Fibroblast of skin of back (primary cell): ENCODE measurements at places on chromosomes 7 and 10.

DNA sequence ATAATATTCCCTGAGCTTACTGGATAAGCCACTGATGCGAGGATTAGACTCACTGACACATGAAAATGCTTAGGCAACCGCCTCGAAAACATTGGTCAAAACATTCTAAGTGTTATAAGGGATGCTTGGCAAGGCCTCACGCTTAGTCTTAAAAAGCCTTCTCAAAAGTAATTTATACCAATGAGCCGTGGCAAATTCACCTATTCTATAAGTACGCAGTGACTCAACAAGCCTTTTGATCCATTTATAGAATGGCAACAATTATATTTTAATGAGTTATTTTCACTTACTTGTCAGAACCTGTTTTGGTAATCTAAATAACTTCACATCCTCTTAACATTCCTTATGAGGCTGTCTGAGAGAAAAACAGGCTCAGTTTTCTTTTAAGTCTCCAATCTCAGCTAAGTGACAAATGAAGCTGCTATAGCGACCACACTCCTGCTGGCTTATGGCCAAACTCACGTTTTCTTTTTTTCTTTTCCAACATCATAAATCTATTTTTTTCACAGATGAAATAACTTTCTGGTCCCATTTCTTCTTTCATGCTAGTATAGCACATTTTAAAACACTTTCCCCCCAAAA is 121.2 kb upstream of the AFAP1L2 start:
- no peak for DNase-seq

GRCh38 chr10:79229071-79229541 is 118.2 kb upstream of the PPIF start:
- no peak for DNase-seq

- no peak for DNase-seq
Observed at GRCh38 chr10:4359003-4359402, 467.0 kb upstream of the AKR1E2 start.

- peak; percentile 19 for DNase-seq
Observed at GRCh38 chr10:65861249-65861648, 1064.6 kb upstream of the LRRTM3 start.

GRCh38 chr10:28363376-28363775 is 60.5 kb upstream of the MPP7 start:
- no peak for DNase-seq

DNA sequence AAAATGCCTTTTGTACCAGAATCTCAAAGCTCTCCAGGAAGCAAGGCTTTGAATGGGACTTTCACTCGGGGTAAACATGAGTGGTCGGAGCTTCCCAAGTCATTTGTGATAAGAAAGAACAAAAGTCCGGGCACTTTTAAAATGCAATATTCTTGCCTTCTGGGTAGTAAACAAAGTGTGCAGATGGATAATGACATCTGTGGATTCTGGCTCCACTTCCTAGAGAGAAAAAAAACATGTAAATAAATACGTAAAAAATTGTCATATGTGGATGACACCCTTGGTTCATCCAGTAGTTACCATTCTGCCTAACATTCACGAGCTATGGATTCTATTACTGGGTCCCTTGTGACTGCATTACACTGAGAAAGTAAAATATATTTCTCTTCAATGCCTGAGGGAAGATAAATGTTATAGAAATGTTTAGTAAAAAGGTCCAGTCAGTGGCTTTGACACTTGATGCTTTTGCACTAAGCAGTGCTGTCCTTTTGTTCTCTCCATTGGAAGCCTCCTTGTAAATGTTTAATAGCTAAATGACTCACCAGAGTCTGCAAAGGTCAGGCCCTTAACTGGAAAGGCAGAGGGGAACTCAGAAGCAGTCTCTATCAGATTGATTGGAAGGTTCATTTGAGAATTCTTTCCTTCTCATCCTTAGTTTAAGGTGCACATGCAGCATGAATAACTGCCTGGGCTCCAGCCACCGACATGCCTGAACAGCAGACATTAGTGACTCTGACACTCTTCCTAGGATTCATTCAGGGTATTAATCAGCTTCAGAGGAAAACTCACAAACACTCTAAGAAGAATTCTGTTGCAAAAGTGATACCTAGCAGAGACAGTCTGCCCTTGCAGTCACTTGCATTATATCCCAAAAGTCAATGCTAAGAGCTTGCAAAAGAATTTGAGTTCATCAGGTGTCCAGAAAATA is 11.7 kb upstream of the EDRF1 start:
- DNase-seq: no peak

DNA sequence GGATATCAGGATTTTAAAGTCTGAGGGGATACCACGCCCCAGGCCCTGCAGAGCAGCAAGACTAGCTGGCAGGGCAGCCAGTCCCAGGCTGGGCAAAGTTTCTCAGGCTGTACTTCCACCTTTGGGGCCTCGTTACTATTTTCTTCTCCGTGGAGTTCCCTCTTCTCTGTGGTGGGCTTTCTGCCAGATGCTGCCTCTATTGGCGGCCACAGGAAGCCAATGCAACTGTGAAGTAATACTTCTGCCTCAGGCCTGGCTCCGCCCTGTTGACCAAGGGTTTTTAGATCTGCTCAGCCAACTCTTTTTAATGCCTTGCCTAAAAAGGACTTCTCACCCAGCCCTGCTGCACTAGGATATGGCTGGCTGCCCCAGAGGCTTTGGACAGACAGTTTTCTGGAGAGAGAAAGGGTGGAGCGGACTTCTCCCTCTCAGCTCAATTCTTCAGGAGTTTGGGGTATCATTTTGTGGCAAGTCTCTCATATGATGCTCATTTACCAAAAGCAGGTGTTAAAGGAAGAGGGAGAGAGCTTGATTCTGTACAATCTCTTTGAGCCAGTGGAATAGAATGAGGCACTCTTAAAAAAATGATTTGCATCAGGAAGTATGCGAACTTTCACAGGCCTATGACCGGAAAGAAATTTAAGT is 67.4 kb downstream of the HHEX start:
- peak; percentile 72 for DNase-seq

- DNase-seq: peak; percentile 61
Observed at GRCh38 chr10:75352650-75353049, 48.9 kb downstream of the ZNF503 start.

- DNase-seq: no peak
Observed at GRCh38 chr10:103171278-103171677, 21.8 kb downstream of the NT5C2 start.

DNA sequence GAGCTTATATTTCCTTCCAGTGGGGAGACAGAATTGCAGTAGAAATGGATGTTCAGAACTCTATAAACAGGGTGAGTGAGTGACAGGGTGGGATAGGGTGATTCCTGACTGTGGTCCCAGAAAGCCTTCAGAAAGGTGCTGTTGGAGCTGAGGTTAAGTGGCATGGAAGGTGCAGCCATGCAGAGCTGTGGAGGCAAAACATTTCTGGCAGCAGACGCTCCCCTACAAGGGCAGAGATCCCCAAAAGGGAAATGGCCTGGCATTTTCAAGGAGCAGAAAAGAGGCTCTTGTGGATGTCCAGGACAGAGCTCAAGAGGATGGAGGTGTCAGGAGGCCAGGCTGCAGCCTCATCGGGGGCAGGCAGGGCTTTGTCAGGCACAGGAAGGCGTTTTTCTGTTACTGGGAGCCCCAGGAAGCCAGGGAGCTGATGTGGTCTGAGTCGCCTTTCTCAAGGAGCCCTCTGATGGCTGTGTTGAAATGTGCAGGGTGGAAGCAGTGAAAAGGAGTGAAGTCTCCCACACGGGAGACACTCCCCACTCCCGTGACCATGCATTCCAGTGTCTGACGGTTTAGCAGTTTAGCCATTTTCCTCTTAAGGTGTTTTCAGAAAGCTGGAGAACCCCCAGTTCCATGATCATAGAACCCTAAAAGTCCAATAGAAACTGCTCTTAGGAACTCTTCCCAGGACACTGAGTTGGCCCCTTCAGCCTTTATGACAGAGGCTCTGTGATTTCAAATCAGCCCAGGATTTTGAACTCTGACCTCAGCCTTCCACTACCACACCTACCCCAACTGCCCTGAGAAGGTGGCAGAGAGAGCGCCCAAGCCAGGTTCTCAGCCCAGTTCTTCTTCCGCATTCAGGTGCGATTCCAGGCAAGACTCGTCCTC is 96.2 kb downstream of the C10orf105 start:
- peak; percentile 29 for DNase-seq

GRCh38 chr10:48299066-48299465 is 7.4 kb upstream of the MAPK8 start:
- no peak for DNase-seq

GRCh38 chr10:14004536-14004935 is 326.2 kb downstream of the FRMD4A start:
- DNase-seq: no peak
